ENCODE measurements at places on chromosomes 3 and 15. TPM values are rescaled to one million over a fixed set of nuclear protein-coding genes. Genes with fewer than 3 reads are reported as not detected.

GRCh38 chr3:39130026-39130425, 22.5 kb downstream of the TTC21A start:
- DNase-seq, result no peak

Gene ANKRD28
- total RNA-seq, result 45.3 TPM

- DNase-seq, result no peak
Observed at GRCh38 chr3:128415200-128415772, 51.4 kb downstream of the DNAJB8 start.

DNA sequence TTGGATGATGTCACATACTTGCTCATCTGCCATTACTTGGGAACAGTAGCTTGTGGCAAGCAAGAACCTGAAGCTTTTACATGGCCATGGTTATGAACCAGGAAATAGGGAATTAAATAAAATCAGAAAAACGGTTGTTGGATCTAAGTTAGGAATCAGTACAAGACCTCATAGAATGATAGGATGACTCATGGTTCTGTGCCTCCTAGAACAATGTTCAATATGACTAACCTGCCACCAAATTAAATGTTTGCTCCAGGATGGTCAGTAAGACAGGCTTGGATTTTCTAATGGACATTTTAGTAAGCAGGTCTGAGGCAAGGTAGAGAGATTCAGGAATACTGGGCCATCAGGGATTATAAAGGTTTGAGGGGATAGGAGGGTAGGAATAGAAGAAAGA, 218.9 kb downstream of the PLOD2 start:
- no peak for DNase-seq

- peak; percentile 65 for DNase-seq
Observed at GRCh38 chr3:32334675-32335074, 57.0 kb upstream of the CMTM7 start.

Gene SLC22A13
- total RNA-seq, result 1.0 TPM

Gene ATP2B2
- not detected for total RNA-seq

DNA sequence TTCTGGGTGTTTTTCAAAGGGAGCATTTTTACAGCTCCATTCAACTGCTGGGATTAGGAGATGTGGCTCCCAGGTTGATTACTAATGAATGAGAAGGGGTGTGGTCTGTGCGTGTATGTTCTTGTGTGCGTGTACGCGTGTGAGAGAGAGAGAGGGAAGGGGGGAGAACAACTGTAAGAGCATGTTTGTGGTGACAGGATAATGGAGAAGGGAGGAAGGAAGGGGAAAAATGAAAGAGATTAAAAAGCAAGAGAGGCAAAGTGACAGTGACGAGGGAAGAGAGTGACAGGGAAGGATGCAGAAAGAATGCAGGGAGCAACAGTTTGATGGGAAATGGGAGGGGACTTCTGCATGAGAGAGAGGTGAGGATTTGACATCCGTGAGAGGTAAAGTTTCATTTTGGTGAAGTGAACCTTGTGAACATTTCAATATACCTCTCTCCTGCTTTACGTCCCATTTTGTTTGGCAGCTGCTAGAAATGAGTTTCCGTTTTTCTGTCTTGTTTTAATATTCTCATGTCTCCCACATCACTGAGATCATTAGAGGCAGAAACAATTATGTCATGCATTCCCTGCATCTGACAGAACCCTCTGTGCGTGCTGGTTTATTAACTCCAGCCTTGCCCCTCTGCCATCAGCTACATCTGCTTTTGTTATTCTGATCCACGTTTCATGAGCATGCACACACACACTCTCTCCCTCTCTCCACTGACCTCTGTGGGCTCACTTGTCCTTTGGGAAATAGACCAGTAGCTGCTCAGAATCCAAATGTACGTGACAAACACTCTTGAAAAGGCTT, 161.6 kb downstream of the GAP43 start:
- DNase-seq, result no peak

GRCh38 chr3:17243621-17244020, 358.9 kb downstream of the PLCL2 start:
- DNase-seq, result no peak

- DNase-seq, result no peak
Observed at GRCh38 chr3:168154089-168154488, 58.4 kb upstream of the GOLIM4 start.

DNA sequence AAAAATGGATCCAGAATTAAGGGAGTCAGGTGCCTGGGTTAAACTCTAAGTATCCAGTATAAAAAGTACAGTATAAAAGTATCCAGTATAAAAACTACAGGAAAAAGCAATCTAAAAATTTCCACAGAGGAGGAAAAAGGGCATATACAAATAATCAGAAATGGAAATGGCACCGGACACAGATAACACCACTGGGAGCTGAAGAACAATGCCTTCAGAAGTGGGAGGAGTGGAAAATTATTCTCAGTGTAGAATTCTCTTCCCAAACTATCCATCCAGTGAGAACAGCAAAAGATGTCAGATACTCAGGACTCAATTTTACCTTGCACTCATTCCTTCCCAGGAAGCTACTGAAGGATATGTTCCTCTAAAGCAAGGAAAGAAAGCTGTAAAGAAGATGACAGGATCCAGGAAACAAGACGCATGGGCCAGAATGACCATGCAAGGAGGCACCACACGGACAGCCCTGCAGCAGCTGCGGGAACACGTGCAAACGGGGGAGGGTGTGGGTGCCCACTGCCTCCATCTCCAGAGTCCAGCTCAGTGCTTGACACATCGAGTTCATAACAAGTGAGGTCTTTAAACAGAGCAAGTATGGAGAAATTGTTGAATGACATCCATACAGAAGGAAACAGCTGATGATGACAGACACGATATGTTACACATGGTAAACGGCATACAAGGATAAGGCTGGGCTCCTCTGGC, 68.5 kb downstream of the CHSY1 start:
- DNase-seq, result no peak

Gene RNU5B-1
- not detected for total RNA-seq

GRCh38 chr15:73704869-73705645, 20.9 kb downstream of the CD276 start:
- DNase-seq, result peak; percentile 68

DNA sequence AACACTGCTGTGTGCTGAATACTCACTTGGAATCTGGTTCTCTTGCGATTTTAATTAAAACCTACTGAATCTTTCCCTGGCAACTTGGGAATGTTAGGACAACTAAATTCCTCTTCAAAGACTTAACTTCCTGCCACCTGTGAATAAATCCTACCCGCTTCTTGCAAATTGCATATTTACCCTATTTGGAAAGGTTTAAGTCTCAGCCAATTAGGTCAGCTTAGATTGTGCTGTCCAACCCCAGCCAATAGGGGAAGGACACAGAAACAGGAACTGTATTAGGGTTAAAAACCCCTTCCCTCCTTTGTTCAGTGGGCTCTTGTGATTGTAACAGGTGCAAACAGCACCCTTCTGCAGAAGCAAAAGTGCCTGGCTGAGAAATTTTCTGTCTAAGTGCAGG, 38.6 kb upstream of the FSTL1 start:
- DNase-seq, result no peak

DNA sequence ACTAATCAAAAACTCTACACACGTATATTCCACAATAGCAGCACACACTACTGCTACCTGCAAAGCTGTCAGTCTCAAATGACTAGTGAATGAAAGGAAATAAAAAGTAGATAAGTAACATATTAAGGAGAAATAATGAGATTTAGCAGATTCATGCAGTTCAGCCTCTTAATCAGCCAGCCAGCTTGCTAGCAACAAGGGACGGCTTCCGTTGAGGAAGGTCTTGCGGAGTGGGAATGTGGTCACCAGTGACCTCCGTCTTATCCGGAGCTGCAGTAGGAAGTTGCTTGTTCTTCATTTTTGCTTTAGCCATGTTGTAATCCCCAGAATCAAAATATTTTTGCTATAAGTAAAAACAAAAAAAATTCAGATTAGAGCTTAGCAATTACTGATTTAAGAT, 17.1 kb downstream of the ARPP19 start:
- no peak for DNase-seq

DNA sequence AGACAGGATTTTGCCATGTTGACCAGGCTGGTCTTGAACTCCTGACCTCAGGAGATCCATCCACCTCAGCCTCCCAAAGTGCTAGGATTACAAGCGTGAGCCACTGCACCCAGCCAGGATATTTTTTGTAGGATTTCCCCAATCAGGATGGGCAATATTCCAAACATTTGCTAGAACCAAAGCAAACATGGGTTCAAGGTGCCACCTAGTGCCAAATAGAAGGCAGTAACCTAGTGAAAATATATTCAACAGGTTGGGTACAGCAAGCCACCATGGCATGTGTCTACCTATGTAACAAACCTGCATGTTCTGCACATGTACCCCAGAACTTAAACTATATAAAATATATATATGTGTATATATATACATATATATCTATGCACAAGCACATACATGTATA, 185.9 kb upstream of the CADM2 start:
- no peak for DNase-seq

DNA sequence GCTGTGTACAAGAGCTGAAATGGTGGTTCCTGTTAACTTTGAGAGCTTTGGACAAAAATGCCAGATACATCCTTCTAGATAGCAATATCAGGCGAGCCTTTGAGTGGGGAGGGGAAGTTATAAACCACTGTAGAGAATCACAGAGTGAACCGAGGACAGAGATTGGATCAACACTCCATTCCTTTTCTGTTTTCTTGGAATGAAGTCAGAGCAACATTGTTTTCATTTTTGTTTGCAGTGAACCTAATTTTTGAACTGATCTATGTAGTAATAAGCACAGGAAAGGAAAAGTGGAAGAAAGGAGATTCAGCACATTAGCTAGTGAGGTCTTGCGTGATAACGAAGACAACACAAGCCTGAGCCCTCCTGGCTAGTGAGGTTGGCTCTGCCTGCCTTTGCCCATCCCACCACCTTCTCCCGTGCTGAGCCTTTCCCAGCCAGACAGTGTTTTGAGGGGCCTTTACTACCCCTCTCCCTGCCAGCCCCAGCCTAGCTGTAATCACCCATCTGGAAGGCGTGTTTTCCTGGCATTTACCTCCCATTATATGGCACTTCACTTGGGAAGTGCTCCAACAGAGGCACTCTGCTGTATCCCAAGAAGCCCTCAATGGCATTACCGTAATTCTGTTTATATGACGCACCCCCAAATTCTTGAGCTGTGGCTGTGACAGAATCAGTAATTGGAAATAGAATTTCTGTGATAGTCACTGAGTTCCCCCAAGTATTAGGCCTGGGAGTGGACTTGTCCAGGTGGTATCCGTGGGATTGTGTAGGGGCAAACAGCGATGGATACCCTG, 129.8 kb downstream of the CACNA1D start:
- no peak for DNase-seq

Gene SERINC4
- 0.14 TPM for total RNA-seq

Gene ACKR4
- not detected for total RNA-seq

DNA sequence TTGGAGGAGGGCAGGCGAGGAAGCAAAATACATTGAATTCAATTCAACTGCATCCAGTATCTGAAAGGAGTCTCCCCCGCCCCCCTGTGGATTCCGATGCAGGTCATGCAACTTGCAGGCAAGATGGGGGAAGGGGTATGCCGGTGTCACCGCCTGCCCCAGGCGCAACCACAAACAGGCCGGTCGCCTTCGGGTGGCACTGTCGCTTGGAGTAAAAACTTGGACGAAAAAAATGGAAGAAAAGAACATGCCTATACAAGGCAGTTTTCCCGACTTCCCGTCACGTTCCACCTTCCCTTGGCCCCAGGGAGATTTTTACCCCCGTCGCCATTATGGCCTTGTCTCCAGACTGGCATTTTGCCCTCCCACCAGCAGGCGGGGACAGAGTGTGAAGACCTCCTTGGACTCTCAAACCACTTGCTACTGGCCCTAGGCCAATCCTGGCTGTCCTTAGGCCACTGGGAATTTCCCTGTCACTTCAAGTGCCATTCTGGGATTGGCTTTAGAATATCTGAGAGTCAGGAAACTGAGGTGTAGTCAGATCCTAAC, 1.6 kb upstream of the NTRK3 start:
- DNase-seq, result peak; percentile 29

DNA sequence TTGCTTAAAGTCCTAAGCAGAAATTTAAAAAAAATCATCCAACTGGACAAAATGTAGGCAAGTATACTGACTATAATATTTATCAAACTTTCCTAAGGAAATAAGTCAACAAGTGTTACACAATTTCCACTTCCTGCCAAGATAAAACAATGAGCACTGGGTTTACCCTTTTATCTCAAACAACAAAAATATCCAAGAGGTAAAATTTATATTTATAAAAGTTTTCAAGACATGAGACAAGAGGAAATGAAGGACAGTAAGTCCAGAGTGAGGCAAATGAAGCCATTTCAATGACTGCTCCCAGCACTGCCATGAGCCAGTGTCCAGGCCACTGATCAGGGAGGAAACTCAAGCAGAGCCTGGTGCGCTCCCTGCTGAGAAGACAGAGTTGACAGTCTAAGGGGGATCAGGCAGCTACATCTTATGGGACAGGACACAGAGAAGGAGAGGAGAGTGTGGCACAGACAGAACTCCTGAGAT, 439.4 kb downstream of the RAP2B start:
- no peak for DNase-seq

DNA sequence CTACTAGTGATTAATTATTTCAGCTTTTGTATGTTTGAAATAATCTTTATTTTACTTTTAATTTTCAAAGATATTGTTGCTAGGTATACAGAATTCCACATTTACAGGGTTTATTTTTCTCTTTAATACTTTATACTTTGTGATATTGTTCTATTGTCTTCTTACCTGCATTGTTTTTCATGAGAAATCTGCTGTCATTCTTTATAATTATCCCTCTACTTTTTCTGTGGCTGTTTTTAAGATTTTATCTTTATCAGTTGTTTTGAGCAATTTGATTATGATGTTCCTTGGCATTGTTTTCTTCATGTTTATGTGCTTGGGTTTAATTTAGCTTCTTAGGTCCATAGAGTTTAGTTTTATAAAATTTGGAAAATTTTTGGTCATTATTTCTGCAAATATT, 168.6 kb downstream of the DTWD1 start:
- DNase-seq, result no peak

DNA sequence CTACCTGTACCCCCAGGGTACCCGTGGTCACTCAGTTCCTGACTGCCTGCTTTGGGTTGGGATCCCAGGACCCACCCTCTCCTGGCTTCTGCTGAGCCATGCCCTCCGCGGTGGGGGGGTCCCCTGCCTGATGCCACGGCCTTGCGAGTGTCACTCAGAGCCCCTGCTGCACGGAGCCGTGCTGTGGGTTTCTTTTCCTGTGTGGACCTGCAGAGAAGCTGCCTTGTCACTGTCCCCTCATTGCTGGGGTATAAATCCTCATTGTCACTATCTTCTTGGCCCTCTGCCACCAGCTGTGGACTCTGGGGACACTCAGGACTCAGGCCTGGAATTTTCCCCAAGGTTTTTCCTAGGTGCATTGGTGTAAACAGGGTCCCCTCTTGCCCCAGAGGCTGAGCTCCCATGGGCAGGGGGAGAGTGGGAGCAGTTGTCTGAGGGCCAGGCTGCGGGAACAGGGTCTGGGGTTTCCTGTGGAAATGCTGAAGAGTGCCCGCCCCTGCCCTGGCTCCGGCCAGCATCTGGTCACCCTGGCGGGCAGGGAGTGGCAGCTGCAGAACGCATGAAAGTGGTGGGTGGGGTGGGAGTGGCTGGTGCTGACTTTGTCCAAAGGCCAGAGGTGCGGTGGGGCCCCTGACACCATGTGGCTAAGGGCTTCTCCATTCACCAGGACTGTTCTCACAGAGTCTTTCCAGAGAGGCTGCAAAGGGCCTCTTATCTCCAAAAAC, 191.7 kb downstream of the GOLGA6L6 start:
- DNase-seq, result no peak

All from activated T-cell treated with anti-CD3 and anti-CD28 coated beads, Interleukin-2, amount 50 U/mL, for 72 hours (primary cell).